Adipocyte (in vitro differentiated cells): ENCODE measurements at places on chromosomes 16 and 17.

DNA sequence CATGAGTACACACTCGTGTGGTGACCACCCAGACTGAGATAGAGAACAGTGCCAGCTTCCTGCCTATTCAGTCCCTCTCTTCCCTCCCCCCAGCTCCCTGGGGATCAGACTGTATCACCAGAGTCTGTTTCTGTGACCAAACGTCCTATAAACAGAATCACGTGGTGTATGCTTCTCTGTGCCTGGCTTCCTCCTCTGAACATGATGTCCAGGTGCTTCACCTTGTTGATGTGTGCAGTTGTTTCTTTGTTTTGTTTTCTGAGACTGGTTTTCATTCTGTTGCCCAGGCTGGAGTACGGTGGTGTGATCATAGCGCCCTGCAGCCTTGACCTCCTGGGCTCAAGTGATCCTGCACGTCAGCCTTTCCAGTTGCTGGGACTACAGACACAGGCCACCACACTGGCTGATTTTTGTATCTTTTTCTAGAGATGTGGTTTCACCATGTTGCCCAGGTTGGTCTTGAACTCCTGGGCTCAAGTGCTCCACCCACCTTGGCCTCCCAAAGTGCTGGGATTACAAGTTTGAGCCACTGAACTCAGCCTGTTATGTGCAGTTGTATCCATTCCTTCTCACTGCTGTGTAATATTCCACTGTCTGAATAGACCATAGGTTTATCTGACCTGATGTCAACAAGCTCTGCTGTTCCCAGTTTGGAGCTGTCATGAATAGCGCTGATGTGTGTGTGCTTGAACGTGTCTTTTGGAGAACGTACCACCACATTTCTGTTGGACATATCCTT lies 28.9 kb upstream of the PRM1 start:
- DNase-seq = no peak

DNA sequence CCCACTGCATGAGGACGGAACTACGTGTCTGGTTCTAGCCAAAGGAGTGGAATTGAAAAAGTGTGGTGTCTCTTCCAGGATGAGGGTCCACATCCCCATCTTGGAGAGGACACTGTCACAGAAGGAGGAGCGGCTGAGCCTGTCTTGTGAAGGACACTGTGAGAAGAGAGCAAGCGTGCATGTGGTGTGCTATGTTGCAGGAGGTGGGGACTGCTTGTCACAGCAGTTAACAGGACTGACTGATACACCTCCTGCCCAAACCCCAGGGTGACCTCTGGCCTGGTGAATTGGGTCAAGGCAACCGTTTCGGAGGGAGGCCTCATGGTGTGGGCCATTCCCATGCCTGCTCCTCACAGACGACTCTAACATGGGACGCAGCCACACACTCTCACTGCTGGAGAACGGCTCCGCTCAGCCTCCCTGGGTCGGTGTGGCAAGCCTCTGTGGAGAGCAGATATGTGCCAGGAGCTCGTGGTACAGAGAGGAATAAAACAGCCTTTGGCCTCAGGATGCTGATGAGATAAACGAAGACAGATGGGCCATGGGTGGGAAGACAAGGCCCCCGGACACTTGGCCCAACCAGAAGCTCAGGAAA lies 56.4 kb upstream of the RBFOX3 start:
- DNase-seq = no peak

GRCh38 chr17:5516060-5516792 lies 29.9 kb downstream of the MIS12 start:
- peak; percentile 90 for DNase-seq

GRCh38 chr17:56777859-56778258 lies 55.9 kb downstream of the C17orf67 start:
- no peak for DNase-seq

GRCh38 chr17:76467809-76468633 lies 618 bp downstream of the AANAT start:
- no peak for DNase-seq

DNA sequence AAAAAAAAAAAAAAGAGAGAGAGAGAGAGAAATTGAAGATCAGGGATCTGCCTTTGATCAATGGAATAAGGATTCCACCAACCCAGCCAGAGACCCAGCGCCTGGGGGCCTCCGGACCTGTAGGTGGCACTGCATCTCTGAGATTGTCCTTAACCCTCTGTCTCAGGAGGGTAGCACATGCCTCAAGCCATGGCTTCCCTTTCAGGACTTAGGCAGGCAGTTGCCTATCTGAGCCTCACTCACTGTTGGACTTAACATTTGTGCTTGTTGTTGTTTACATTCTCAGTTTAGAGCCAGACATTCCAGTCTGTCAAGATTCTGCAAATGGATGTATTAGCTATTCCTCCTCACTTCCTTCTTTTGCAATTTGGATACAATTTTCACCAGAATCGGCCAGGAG lies 5.1 kb upstream of the SCNN1B start:
- no peak for DNase-seq

- no peak for DNase-seq
Observed at GRCh38 chr17:68851890-68852289, 103.3 kb downstream of the ABCA8 start.

DNA sequence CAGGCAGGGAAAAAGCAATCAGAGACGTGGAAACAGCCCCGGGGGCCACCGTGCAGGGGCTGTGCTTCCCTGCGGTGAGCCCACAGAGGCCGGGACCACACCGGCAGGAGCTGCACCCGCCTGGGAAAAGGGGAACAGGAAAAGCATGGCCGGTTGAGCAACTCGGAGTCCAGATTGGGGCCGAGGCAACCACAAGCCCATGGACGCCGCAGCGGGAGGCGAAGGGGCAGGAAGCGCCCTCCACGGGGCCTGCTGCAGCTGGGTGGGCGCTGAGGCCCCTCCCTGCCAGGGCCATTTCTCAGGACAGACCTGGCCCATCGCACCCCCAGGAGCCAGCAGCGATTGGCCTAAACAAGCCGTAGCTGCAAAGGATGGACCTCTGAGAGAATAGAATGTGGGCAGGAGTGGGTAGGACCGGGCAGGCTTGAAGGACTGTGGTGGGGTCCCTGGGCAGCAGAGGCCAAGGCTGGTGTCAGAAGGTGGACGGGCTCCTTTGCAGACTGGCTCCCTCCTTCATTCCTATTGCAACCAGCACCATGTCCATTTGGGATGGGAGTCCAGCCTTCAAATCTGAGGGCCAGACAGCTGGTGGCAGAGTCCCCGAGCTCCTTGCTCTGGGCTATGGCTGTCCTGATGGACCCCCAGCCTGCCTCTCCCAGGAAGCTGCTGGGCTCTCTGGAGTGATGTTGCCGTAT lies 30.4 kb downstream of the COX4I1 start:
- no peak for DNase-seq

DNA sequence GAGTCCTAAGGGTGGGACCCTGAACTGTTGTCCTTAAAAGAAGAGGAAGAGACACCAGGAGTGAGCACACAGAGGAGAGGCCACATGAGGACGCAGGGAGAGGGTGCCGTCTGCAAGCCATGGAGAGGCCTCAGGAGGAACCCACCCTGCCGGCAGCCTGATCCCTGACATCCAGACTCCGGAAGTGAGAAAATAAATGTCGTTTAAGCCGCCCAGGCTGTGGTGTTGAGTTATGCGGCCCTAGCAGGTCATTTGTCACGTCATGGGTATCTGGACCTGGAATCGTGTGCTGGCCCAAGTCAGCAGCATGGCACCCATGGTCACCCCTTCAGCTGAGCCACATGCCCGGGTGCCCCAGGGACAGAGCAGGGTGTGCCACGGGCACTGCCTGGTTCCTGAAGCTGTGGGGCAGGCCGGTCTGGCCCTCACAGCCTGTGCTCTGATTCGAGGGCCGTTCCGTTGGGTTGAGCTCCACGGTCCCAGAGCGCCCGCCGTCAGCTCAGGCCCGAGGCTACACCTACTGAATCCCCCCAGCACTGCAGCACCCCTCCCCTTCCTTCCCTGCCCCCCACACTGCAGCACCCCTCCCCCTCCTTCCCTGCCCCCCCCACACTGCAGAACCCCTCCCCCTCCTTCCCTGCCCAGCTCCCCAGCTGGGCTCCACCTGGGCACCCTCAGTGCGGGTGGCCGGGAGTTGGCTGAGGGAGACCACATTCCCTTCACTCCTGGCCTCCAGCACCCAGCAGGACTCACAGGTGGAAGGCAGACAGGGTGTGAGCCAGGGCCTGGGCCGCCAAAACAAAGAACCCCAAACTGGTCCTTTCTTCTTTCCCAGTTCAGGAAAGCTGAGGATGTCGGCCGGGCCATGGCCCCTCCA lies 2.7 kb upstream of the CCDC57 start:
- peak; percentile 36 for DNase-seq

DNA sequence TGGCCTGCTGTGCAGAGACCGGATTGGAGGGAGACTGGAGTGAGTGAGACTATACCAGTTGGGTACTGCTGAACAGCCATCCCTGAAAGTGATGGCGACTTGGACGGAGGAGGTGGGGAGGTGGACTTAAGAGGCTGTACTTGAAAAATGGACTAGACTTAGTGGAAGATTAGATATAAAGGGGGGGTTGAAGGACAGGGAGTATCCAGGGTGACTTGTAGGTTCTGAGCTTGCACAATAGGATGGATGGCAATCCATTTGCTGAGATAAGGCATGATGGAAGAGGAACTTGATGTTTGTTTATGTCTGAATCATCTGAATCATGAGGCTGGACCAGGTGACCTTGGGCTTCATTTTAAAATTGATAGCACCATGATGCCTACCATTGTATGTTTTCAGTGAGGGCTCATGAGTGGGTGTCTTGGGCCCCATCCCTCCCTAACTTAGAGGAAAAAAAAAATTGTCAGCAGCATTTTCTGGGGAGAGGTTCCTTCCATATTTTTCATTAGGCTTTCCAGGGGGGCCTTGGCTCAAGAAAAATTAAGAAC lies 41.2 kb downstream of the PRKCA start:
- DNase-seq = no peak

DNA sequence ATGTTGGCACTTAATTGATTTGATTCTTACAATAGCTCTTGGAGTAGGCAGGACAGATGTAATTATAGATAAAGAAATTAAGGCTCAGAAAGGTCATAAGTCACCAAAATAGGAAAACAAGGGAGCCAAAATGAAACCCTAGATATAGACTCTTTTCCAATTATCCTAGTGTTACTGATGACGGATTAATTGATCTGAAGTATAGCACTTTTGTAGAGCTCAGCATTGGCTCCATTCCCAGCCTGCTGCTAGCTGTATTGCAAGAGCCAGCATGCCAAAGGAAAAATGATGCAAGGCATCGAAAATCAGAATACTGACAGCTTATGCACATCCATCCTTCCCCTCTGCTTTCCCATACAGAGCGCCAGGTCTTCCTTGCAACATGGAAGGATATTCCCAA lies 21.6 kb upstream of the RASL10B start:
- peak; percentile 84 for DNase-seq

GRCh38 chr17:38922538-38923297 lies 2.7 kb upstream of the LASP1NB start:
- peak; percentile 70 for DNase-seq

- no peak for DNase-seq
Observed at GRCh38 chr16:64754279-64754678, 367.6 kb downstream of the CDH11 start.

DNA sequence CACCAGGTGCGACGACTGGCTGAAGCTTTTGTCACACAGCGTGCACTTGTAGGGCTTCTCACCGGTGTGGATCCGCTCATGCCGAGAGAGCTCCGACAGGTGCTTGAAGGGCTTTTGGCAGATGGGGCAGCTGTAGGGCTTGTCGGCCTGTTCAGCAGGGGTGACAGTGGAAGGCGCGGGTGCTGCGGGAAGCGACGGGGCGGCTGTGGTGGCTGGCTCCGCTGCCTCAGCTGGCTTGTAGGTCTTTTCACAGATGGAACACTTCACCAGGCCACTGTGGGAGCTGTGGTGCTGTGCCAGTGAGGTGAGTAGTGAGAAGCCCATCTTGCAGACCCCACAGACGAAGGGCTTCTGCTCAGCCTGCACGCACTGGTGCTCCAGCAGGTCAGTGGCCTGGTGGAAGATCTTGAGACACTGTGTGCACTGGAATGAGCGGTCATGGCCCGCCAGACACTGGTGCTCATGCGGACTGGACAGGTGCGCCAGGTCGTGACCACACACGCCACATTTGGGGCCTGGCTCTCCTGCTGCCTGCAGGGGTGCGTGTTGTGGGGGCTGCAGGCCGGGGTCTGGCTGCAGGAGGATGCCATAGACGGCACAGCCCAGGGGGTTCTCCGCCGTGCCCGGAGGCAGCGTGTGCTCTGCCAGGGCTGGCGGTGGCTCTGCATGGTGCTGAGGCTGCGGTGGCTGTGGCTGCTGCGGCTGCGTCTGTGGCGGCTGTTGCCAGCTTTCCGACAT lies 2.8 kb downstream of the ZNF319 start:
- no peak for DNase-seq

GRCh38 chr17:9247401-9247938 lies 226.2 kb downstream of the NTN1 start:
- no peak for DNase-seq

DNA sequence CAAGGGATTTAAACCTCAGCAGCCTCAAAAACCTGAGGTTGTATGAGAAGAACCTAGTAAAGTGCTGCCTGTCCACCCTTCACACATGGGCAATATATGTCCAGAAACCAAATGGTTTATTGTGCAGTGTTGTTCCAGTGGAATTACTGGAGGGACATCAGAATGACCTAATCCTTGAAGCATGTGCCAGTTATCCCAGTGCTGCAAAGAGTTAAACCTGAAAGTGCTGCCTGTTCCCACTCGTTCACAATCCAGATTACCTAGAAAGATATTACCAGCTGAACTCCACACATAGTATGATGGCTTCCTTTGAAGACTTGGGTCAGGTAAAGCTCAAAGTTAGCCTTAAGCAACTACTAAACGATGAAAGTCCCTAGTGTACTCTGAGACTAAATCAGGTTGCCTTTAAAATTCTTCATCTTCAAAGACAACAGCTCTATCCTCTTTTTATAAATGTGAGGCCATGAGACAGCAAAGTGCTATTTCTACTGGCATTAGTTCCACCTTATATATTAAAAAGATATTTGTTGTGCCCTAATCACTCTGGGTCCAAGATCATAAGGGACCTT lies 133.1 kb downstream of the SNX11 start:
- no peak for DNase-seq

DNA sequence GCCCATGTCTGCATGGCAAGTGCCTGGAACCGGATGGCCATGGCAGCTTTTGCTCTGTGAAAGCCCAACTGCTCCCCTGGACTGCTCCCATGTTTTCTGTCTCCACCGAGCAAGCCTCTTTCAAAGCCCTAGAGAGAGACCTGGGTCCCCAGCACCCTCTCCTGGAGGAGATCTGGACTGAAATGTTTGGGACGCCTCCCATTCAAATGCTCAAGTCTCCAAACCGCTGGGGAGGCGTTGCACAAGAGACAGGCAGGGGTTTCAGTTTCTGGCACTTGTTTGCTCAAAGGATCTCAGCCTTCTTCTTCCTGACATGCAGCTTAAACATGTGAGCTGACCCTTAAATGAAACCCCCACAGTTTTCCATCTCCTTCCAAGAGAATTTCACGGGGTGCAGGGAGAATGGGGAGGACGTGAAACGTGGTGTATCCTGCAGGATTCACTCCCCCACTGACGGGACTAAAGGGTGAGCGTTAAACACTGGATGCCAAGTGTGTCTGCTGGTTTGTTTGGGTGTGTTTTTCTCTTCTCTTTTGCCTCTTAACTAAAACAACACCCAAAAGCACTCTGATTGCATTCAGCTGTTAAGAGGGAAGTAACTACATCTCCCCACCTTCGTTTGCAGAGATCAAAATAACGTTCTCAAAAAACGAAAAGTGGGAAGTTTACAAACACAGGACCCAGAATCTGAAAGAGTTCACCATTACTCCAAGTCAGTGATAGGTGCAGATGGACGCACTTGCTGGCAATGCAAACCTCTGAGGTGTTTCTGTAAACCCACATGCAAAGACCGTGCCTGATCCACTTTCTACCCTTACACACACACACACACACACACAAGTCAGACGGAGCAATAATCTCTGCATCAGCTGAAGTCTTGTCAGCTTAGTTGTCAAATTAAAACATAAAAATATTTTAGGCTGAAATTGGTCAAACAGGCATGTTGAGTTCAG lies 256.9 kb downstream of the C16orf95 start:
- peak; percentile 60 for DNase-seq

GRCh38 chr16:71927383-71927782 lies 32.1 kb downstream of the IST1 start:
- peak; percentile 88 for DNase-seq
